Activated T-helper 1 cell treated with anti-CD3 and anti-CD28 coated beads, Interleukin-2, amount 50 U/mL, for 16 hours (primary cell): ENCODE measurements at places on chromosomes 7 and 10.

DNA sequence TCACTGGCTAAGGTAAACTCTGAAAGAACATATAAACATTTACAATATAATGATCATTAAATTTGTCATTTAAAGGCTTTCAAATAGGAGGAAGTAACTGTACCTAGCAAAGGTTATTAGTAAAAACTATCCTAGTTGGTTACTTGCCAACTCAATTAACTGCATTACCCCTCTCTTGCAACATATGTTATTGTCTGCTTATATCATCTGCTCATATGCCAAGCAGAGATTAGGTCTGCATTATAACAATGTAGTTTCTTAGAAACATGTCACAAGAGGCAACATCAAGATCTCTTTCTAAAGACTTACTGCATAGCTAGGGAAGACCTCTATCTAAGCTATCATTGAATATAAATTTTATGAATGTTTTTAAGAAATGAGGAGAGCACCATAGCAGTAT is 132.5 kb downstream of the RELN start:
- no peak for DNase-seq

- no peak for DNase-seq
Measured at GRCh38 chr7:20484356-20484755, 131.1 kb upstream of the ABCB5 start.

GRCh38 chr10:79982861-79983260 is 34.0 kb upstream of the SFTPD start:
- DNase-seq, result no peak

GRCh38 chr7:127771707-127772106 is 119.7 kb downstream of the SND1 start:
- DNase-seq, result no peak

DNA sequence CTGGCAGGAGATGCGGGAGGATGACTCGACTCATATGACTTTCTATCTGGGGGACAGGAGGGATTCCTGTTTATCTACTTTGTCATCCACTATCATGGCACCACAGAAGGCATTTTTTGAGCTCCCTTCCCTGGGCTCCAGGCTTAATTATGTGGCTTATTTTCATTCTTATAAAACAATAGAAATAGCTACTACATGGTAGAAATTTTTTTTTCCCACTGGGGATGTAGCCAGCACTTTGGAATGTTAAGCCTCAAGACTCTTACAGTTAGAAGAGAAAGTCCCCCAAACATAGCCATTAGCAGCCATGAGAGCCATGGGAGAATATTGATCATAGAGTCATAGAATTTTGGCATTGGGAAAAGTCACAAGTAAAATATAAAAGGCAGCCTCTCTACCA is 14.6 kb upstream of the FAM180A start:
- DNase-seq, result no peak

- DNase-seq, result no peak
Measured at GRCh38 chr7:2903682-2904162, 59.6 kb upstream of the GNA12 start.

GRCh38 chr7:80428161-80429054 is 83.5 kb downstream of the GNAT3 start:
- no peak for DNase-seq

- no peak for DNase-seq
Measured at GRCh38 chr10:22900841-22901601, 26.8 kb upstream of the ARMC3 start.

DNA sequence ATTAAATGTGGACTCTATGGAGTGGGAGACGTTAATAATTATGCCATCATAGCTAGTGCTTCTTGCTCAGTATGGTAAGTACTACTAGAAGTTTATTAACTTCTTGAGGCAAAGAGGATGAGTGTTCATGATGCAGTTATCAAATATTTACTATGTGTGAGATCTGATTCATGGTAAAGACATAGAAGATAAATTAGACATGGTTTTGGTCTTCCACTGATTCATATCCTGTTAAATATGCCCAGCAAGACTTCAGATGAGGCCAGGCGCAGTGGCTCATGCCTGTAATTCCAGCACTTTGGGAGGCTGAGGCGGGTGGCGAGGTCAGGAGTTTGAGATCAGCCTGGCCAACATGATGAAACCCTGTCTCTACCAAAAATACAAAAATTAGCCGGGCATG is 547.1 kb upstream of the ANKRD30A start:
- DNase-seq, result no peak

- no peak for DNase-seq
Measured at GRCh38 chr10:129896860-129897200, 67.2 kb downstream of the EBF3 start.

DNA sequence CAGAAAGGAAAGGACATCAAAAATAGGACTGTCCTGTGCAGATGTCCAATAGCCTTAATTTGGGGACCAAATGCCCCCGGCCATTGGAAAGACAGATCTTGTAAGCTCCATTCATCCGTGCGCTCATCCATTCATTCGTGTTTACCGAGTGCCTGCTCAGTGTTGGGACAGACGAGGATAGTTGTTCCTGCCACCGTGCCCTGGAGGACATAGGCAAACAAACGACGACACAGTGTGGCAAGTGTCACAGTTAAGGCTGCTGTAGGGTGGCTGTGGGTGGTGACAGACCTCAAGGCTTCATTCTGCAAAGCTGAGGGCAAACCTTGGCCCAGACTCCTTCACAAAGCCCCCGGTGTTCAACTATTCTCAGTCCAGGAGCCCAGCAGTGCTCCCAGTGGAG is 27.6 kb downstream of the MKI67 start:
- no peak for DNase-seq

DNA sequence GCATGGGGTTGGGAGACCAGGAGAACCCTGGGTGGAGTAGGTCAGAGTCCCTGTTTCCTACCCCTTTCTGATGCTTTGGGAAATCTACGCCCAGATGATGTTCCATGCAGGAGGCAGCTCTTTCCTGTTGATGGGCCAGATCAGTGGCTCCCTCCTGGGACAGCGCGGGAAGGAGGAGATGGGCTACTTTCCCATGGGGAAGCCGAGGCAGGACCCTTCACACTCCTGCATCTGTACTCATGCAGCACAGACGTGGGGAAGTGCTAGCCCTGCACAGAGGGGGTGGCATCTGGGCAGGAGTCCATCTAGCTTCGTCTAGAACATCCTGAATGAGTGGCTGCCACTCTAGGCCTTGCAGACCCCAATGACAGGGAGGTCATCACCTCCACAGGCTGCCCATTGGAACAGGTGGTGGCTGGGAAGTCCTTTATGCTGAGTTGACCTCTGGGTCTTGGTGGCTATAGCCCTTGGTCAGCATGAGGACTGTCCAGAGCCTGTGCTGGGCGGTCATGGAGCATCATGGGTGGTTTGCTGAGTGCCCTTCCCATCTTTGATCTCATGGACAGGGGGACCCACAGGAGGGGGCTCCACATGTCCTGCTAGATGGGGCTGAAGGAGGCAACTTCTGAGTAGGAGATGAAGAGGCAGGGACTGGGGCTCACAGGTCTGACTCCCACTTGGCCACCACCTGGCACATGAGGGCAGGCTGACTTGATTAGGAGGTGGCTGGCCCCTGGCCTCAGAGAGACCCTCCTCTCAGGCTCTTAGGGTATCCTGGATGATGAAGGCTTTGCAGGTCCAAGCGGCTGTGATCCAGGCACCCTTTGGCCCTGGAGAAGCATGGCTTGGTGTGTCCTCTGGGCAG is 24.6 kb downstream of the RAMP3 start:
- DNase-seq, result no peak

DNA sequence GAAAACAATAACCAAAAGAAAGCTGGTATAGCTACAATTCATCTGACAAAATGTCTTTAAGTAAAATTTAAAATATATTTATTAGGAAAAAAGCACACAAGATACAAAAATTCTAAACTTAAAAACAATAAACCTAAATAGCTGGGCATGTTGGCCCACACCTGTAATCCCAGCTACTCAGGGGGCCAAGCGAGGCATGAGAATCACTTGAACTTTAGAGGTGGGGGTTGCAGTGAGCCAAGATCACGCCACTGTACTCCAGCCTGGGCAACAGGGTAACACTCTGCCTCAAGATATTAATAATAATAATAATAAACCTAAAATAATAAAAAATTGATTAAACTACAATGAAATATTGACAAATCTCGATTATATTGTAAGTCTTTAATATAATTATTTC is 77.8 kb upstream of the PDK4 start:
- DNase-seq, result no peak

DNA sequence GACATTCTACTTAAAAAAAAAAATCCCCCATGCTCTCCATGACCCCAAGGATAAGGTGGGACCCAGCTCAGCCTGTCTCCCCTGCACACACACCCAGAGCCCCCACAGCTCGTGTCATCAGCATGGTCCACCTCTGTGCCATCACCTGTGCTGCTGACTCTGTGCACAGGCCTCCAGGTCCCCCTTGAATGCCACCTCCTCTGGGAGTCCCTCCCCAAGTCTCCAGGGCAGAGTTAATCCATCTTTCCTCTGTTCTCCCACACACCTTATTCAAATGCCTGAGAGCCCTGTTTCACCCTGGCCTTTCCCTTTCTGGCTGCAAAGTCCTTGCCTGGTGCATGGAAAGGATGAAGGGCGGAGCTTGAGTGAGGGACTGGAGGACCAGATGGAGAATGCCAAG is 194.1 kb upstream of the LYZL2 start:
- no peak for DNase-seq

- DNase-seq, result no peak
Measured at GRCh38 chr10:24404567-24404966, 195.6 kb downstream of the KIAA1217 start.

- no peak for DNase-seq
Measured at GRCh38 chr10:98425511-98426352, 10.8 kb upstream of the PYROXD2 start.

GRCh38 chr10:125631806-125632205 is 51.2 kb downstream of the TEX36 start:
- no peak for DNase-seq

DNA sequence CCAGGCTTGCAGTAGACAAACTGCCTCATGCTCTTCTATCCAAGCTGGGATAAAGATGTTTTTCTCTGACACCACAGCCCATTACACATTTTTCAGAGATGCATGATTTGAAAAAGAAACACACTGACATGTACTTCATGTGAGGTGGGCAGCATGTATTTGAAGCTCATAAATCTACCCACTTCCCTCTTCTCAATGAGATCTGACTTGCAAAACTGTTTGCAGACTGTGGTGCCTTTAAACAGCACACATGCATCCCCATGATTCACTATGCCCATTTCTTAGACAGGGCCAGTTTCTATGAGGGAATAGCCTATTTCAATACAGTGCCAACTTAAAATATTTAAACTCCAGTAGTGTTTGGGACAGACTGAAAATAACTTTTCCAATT is 109.8 kb downstream of the GLI3 start:
- DNase-seq, result no peak

DNA sequence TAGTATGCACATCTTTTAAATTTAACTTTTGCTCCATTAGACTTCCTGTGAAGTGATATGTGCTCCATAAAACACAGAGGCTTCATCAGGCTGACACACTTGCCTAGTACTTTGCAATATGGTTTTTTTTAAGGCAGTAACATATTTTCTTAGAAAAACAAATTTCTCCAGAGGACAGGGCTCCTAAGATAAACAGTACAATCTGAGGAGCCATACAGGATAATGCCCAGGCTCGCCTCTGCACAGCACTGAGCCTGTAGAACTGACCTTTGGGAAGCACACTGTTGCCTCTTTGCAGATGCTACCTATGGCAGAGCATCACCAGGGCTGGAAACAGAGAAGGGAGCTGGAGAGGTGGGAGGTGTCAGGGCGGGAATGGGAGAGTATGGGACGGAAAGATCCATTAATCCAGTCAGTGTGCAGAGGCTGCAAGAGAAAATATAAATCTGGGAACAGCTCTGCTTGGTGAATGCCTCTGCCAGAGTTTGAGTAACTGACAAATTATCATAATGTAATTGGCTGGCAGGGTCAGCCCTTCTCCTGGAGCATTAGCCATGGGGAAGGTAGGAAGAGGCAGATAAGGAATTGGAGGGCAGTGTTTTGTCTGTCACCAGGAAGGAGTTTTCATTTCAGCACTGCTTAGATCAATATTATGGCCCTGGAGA is 132.3 kb downstream of the CREB5 start:
- DNase-seq, result no peak

DNA sequence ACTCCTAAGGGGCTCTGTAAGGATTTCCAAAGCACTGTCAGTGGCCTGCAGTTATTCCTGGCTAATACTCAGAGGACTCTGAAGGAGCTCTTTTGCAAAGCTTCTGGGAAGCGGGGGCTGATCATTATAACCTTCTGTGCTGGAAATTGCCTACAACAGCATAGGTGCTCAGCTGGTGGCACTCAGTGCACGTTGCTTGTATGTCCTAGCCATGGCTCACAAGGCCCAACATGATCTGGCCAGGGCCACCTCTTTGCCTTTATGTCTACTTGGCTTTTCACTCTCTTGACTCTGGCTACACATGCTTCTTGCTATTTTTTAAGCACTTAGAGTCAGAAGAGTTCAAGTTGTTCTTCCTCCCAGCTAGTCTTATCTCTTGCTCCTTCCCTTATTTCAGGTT is 17.5 kb downstream of the LAMB4 start:
- no peak for DNase-seq

- DNase-seq, result no peak
Measured at GRCh38 chr7:144414815-144415214, 11.3 kb upstream of the NOBOX start.

DNA sequence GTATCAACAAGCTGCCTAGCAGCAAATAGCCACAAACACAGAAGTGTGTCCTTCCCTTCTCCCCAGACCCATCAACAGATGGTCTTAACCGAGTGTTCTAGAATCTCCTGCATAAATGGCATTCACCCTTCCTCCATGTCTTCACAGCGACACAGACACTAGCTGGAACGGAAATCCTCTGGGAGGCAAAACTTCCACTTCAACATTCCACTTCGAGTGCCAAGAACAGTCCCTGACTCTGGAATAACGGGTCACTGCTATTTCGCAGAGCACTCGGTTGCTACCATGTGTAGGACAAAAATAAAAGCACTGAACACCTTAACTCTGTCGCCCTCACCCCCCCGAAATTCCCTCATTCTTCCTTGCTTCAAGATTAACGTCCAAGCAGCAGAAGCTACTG is 65.1 kb downstream of the SFMBT2 start:
- DNase-seq, result no peak

DNA sequence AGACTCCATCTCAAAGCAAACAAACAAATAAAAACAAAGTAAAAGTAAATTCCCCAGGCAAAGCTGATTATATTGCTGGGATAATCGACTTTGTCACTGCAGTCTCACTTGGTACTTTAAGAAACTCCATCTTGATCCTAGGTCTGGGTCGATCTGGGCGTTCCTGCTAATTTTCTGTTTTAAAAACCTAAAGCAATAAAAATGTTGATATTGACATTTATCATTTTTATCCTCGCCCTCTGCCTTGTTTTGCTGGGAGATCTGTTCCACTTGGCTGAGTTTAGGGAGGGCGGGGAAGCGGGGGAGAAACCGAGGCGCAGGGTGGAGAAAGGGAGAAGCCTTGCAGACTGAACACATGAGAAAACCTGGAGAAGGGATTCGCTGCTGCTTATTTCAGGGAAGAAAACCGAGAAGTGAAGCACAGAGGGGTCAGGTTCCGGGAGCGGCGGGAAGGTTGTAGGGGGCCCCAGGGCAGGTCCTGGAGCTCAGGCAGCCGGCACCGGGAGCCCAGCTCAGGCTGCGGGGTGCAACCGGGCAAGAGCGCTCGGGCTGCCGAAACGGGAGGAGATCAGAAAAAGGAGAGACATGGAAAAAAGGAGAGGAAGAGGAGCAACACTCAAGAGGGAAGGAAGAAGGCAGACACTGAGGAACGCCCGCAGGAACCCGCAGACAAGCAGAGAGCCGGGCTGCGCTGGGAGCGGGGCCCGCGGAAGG is 27.3 kb upstream of the KMT2C start:
- DNase-seq, result no peak

GRCh38 chr7:114944745-114945625 is 23.1 kb downstream of the MDFIC start:
- DNase-seq, result no peak

- no peak for DNase-seq
Measured at GRCh38 chr7:106504645-106505044, 156.3 kb downstream of the CCDC71L start.

- DNase-seq, result no peak
Measured at GRCh38 chr10:83536426-83536825, 602.9 kb upstream of the GHITM start.
